ENCODE measurements at places on chromosomes 7 and 10.

DNA sequence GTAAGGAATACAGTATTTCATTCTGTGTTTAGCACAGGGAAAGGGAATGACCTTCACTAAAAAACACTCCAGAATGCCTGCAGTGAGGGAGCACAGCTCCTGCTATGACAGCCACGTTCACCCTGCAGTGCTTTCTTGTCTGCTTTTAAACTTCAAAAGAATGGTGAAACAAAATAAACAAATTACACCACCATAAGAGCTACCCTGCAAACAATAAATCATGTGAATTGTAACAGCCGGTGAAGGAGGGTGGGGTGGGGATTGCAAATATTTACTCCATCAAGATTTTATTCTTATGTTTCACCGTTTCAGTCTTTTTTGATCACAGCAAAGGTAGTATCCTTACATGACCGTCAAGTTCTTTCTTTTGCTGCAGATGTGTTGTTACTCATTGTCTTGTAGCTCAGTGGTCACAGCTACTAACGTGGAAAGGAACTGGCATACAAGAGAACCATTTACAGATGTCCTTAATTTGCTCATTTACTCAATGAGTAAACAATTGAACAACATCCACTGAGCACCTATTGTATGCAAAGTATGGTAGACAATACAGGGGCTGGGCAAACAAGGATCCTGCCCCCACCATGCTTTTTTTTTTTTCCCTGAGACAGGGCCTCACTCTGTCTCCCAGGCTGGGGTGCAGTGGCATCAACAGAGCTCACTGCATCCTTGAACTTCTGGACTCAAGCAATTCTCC is 4.1 kb upstream of the CHN2 start:
- DNase-seq: no peak

DNA sequence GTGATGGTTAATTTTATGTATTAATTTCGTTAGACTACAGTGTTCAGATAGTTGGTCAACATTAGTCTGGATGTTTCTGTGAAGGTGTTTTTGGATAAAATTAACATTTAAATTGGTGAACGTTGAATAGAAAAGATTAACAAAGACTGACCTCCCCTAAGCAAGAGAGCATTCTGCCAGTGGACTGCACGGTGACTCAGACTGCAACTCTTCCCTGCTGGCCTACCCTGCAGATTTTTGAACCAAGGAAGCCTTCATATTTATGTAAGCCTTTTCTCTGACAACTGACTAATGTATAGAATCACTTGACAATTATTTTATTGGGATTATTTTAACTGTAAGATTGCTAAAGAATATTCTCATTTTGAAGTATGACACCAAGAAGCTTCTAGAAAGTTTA is 7.9 kb upstream of the ZNF248 start:
- DNase-seq: no peak

GRCh38 chr10:73167783-73168464 is at the start of the genes ECD and FAM149B1:
Gene ECD (minus strand): TSS chr10:73168008. CDS start chr10:73163937, 4,071 bp downstream.
Gene FAM149B1 (plus strand): TSS chr10:73168119. CDS start chr10:73168340, 221 bp downstream.
- peak; percentile 97 for DNase-seq

GRCh38 chr7:43872406-43873110 is 3.2 kb upstream of the MRPS24 start:
- no peak for DNase-seq

- DNase-seq: no peak
These were observed 127.5 kb downstream of the ABCA13 start for GRCh38 chr7:48298779-48299178.

DNA sequence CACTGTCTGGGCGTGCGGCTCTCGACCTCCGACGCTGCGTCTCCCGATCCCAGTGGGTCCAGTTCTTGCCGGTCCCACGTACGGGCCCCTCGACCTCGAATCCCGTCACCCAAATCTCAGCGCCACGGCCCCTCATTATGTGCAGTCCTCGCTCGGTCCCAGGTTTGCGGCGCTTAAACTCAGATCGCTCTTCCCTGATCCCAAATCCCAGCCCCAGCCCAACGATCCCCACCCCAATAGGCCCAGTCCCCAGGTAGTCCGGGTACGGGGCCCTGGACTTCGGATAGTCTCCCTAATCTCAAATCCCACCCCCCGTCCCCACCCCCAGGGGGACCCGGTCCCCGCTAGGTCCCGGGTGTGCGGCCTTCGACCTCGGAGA is 666 bp downstream of the HNRNPF start:
- DNase-seq: no peak

- DNase-seq: peak; percentile 74
These were observed 39.3 kb downstream of the FAS start for GRCh38 chr10:89029785-89030437.

- DNase-seq: no peak
These were observed 193.4 kb upstream of the PRSS58 start for GRCh38 chr7:142451296-142451695.

- DNase-seq: no peak
These were observed 123.2 kb upstream of the SAMD8 start for GRCh38 chr10:74988054-74988775.

DNA sequence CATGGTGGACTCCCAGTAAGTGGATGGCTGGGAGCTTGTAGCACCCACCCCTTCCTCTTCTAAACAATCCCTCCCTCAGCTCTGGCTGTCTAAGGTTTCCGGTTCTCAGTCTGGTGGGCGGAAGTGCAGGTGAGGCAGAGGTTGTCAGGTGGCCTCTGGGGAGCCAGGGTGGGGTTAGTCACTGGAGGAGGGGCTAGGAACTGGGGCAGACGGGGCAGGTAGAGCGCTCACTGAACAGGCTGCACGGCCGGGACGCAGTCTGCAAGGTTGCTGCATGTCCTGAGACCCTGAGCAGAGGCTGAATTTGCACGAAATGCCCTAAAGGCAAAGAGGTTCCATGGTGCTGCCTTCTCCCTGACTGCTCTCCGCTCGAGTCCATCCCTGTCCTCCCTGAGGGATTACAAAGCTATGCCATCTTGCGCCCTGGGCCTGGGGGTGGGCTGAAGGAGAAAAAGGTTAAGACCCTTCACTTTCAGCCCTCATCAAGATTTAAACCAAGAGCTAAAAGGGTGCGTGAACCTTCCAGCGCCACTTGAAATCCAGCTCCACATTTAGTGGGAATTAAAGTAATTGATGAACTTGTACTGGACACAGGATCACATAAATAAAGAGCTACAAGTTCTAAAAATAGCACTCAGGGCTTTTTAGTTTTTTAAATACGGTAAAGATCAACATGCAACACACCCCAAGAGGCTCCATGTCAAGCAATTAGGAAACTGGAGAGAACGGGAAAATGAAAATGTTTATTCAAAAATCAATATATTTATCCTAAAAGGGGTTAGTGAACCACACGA is 62.3 kb upstream of the CTBP2 start:
- DNase-seq: no peak

DNA sequence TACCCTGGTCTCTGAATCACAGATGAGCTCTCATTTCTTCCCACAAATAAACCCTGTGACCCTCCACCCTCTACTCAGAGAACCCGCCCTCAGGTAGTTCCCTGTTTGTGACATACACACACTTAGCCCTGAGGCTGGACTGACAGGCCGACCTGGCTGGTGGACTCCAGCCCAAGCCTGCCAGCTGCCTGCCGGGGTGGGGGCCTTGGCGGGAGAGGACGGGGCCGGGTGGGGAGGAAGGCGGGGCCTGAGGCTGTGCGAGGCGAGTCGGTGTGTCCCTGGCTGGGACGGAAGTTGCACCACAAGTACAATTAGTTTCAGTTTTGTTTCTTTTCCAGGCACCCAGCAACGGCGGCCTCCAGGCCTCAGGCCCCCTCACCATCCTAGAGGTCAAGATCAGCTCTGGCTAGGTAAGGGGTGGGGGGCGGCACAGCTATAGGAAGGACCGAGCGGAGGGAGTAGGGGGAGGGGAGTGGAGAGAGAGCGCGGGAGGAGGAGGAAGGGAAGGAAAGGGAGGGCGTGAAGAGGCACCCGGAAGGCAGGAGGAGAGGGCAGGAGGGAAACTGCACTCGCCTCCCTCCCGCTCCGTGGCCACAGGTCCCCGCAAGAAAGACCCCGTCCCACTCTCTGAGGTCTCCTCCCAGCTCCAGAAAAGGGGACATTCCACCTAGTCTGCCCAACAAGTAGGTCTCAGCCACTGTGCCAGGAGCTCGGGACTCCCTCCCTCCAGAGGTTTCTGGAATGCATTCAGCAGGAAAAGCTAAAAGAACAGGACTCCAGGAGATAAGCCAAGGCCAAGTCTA is at the start of gene TRIM56:
Gene TRIM56, plus strand, starts transcription at position 320 of the 803 bp plus-strand sequence. CDS start 1,832 bp downstream, outside the sequence.
- DNase-seq: peak; percentile 96

DNA sequence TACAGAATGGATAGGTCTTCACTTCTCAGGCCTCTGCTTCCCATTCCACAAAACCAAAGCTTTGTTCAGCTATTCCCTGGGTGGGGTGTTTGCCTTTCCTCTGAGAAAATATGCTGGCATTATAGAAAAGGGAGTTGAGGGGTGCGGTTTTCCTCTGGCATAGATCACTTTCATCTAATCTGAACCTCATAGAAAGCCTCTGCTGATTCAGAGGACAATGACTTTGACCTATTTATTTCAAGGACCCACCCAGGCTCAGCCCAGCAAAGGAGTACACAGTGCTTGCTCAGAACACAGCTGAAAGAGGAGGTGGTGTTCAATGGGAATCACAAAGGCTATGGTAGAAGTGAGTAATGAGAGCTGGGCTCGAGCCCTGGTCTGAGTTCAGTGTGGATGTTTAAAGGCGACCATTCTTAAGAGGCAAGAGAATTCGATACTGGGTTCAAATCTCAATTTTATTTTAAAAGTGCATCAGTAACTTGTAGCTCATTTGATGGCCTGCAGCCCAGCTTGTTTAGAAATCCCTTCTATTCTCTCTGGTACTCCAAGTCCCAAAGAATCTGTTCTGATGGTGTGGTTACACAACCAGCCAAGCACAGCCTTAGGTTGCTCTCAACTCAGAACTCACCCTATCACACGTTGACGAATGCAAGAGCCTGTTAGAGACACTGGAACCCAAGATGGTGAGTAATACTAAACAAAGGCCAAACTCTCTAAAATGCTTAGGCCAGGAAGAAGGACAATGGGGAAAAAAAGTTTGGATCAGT is 1012.8 kb downstream of the LRMDA start:
- no peak for DNase-seq

DNA sequence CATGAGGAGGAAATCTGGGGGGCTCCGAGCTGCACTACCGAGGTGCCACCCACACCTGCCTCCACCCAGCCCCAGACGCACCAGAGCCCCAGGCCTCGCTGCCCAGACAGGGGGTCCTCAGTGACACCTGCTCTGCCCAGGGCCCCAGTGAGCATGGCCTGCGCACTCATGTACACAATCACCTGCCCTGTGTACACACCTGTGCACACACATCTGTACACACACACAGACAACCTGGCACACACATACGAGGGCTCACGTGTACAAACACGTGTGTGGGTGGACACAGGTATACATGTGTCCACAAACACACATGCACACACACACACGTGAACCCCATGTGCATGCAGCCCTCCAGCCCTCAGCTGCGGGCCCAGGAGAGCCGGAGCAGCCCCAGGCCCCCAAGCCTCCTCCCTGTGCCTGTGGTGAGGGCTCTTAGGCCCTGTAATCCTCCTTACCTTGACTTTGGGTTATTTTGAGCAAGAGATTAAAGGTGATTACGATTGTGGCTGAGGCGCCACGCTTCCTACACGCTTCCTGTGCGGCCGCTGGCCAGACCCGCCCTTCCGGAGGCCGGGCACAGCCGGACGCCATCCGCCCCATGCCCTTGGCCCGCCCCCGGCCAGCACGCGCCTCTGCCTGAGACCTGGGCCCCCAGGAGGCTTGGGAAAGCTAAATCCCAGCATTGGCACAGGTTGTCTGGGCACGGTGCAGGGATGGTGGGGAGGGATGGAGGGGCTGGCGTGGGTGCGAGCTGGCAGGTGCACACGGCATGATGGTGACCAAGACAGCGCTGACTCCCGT is 71.9 kb downstream of the ELFN1 start:
- no peak for DNase-seq

- peak; percentile 46 for DNase-seq
These were observed 43.9 kb downstream of the CDH23 start for GRCh38 chr10:71440506-71441035.

- DNase-seq: no peak
These were observed 94.8 kb upstream of the KCNMA1 start for GRCh38 chr10:77732213-77733003.

- no peak for DNase-seq
These were observed 107.8 kb downstream of the TBXAS1 start for GRCh38 chr7:139936760-139937310.

DNA sequence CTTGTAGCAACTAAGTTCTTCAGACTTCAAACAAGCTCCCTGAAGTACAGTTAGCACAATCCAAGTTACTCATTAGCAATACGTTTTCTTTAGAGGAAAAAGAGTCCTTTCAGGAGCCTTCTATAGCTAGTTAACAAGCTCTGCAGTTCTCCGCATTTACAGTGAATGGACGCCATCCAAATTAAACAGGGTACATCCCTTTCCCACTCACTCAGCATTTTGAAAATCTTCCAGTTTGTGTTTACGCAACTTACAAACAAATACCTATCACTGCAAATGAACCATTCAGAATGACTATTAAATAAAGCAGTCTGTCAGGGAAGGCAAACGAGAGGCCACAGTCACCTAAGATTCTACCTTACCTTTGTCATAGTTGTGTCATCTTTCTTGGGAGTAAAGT is 84.5 kb downstream of the RNF32 start:
- DNase-seq: no peak

DNA sequence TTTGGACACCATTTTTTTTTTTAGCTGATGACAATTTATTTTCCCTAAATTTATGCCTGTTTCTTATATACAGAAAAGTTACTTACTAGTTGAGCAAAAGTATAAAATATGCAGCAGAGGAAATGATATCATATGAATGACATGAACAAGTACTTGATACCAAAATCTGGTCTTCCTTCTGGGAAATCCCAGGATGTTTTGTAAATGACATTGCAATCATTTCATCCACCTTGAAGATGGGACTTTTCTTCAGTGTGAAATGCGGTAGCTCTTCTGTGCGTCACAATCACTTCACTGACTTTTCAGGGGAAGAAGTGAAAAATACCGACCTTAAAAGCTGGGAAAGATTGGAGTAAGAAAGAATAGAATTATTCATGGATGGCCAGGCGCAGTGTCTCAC is 23.8 kb downstream of the C1QL3 start:
- DNase-seq: no peak

DNA sequence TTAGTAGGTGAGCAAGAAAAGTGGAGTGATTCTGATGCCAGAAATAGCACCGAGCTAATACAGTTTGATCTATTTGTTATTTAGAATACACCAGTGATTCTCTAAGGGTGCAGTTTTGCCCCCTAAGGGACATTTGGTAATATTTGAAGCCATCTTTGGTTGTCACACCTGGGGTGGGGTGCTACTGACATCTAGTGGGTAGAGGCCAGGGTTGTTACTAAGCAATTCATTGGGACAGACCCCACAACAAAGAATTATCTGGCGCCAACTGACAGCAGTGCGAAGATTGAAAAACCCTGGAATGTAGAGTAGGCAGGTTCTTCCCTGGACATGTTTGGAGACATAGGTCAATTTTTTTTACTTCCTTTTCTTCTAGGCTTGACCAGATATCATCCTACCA is 14.6 kb downstream of the PALS2 start:
- DNase-seq: no peak

DNA sequence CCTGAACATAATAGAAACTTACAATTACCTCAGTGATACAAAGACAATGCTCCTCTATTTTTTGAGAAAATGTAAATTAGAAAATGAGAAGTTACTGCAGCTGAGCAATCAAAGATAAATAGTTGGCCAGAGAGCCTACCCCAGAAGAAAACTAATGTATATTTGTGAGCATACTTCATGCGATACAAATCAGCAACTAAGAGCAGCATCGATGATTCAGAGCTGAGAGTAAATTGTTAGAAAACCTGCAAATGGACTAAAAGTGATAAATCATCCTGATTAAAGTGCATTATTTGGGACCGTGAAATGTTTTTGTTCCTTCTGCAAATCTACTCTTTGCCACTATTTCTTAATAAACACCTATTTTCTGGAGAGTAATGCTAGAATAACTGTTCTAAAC is 285.7 kb downstream of the PPP1R3A start:
- DNase-seq: no peak

GRCh38 chr7:42283553-42283952 is 46.5 kb upstream of the GLI3 start:
- DNase-seq: no peak
